ENCODE measurements at places on chromosomes 3 and 15.

GRCh38 chr3:151386056-151386455 lies 1.5 kb upstream of the P2RY12 start:
- no peak for DNase-seq

- DNase-seq: no peak
Measured at GRCh38 chr3:29552051-29552450, 271.2 kb downstream of the RBMS3 start.

GRCh38 chr15:83476066-83476465 lies 28.9 kb downstream of the SH3GL3 start:
- no peak for DNase-seq

GRCh38 chr3:57007521-57008460 lies 52.7 kb upstream of the SPATA12 start:
- DNase-seq: peak; percentile 10
